HFF-Myc (cell line): ENCODE measurements at places on chromosomes 11 and 22.

- DNase-seq: no peak
Measured at GRCh38 chr11:135075740-135076139, 663.7 kb upstream of the B3GAT1 start.

DNA sequence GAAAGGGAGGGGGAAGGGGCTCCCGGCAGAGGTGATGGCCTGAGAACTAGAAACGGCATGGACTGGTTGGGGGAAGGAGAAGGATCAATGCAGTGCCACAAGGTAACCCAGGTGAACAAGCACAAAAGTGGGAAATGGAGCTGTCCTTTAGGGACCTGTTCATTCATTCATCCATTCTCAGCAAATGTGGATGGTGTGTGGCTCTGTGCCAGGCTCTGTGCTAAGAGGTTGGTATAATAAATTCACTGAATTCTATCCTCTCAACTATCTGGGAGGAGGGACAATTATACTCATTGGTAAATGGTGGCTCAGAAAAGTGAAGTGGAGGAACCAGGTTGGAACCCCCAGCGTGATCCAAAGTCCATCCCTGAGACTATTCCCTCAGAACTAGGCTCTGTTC, 18.6 kb upstream of the ARAP1 start:
- DNase-seq: no peak

DNA sequence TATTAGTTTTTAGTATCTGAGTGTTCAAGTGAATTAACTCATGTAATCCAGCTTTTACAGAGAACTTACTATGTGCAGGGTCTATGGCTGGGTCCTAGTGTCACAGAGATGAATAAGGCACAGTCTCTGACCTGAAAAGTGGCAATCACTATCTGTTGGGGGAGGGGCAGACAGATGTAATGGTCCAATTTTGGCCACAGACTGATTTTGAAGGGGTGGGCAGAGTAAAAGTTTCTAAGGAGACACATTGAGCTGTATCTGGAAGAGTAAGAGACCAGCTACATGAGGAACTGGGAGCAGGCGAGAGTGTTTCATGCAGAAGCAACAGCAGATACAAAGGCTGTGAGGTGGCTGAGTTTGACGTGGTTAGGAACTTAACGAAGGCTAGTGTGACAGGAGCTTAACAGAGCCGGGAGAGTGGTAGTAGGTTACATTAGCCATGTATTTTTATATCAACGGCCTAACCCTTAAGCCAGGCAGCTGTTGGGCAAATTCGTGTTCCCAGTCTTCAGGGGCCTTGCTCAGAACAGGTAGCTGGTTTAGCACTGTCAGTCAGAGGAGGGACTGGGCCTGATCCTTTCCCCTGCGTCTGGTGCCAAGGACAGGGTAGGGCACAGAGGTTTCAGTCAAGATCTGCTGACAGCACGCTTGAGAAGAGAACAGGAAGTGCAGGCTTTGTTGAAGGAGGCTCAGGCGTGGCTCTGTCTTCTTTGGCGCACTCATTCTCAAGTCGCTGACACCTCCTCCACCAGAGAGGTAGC, 1.4 kb upstream of the STIM1 start:
- no peak for DNase-seq

DNA sequence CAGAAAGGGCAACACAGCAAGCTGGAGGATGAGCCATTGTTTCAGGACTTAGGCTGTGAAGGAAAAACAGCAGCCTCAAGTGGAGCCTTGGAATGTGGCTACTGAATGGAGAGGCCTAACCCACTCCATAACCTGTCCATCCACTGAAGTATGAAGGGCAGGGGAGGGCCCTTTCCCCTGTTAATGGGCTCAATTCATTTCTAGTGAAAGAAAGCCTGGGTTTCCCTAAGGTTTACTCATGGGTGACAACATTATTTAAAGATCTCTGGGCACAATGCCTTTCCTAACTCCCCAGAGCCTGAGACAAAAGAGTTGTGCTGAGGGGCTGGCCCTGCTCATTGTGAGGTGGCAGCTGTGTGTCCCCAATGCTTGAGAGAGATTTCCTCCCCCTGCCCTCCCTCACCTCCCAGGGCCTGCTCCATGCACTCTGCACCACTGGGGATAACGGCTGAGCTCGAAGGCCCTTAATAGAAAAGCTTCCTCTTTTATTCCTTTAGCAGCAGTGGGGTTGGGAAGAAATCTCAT, 83.8 kb downstream of the ME3 start:
- no peak for DNase-seq

DNA sequence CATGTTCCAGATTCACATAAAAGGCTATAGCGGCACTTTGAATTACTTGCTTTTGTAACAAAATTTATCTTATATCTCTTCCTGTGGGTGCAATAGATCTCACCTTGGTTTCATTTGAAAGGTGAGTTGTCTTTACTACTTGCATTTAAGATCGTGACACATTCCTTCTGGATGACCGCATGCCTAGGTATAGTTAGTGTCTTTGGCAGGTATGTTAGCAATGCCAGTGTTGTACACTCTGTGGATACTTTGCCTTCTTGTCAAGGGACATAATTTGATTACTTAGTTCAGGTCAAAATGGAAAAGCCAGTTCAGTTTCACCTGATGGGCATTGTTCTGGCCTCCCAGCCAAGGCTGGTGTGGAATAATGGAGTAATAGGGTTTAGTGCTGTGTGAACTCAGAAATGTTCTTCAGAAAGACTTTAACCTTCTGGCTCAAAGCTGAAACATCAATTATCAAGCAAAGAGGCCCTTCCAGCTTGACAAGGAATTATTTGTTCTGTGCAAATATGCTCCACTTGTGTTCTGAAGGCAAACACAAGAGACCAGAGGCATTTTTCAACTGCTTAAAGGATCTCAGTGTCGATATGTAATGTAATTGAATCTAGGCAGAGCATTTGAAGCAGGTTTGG, 64.6 kb downstream of the AMOTL1 start:
- DNase-seq: no peak

DNA sequence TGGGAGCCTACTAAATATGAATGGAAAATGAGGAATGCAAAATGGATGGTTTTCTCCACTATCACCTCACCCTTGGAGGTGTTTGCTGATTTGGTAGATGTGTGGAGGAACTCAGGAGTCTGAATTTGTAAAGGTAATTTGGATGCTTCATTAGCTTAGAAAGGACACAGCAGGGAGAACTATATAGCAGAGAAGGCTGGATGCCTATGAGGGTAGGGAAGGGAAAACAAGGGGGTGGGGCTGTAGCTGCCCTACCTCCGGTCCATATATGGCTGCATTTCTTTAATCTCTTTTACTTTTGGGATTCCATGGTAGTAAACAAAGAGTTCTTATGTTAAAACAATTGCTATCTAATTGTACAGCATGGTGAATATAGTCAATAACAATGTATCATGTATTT, 4.8 kb upstream of the EHF start:
- no peak for DNase-seq

GRCh38 chr11:11171854-11172253, 181.2 kb downstream of the CSNK2A3 start:
- no peak for DNase-seq

- no peak for DNase-seq
Measured at GRCh38 chr22:49694462-49695260, 133.0 kb downstream of the BRD1 start.

DNA sequence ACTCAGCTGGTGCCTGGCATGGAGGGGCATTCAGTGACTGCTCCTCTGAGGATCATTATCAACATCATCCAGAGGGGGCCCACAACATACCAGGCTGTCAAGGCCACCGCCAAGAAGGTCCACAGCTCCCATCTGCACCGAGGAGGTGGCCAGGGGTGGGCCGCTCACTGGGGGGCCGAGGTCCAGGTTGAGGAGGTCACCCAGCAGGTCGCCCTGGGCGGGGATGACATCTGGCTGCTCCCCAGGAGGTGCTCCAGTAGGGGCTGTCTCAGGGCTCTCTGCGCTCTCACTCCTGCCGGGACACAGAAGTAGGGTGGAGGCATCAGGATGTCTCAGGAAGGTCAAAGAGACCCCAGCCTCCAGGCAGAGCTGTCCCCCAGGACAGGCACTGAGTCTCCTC, 25.1 kb upstream of the RASL10A start:
- DNase-seq: no peak

DNA sequence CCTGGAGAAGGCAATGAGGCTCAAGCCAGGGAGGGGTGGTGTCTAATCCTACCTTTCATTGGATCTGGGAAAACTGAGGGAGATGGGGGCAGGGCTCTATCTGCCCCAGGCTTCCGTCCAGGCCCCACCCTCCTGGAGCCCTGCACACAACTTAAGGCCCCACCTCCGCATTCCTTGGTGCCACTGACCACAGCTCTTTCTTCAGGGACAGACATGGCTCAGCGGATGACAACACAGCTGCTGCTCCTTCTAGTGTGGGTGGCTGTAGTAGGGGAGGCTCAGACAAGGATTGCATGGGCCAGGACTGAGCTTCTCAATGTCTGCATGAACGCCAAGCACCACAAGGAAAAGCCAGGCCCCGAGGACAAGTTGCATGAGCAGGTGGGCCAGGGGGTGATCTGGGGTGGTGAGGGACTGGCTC, at the start of gene FOLR1:
Gene FOLR1 (plus strand): TSS at position 180 of the 421 bp plus-strand sequence. CDS start 34 bp downstream, at position 214.
- no peak for DNase-seq

DNA sequence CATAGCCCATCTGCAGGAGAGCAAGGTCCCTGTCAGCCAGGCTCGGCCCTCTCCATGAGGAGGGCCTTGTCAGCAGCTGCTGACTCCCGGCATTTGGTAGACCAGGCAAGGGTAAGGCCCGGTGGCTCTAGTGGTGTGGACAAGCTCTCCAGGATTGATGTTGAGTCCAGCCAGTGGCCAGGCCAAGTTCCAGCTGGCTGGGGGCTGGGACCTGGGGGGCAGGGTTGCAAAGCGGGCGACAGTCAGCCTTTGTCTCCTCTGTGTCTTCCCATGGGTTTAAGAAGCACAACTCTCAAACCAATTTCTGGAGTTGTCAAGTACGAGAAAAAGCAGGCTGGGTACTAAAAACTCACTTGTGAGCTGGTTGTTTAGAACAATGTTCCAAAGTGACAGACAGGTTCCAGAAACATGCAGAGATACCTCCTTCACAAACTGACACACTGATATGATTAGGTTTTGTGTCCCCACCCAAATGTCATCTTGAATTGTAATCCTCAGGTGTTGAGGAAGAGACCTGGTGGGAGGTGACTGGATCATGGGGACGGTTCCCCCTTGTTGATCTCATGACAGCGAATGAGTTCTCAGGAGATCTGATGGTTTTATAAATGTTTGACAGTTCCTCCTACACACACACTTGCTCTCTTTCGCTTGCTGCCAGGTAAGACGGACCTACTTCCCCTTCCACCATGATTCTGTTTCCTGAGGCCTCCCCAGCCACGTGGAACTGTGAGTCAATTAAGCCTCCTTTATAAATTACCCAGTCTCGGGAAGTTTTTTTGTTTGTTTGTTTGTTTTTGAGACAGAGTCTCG, 52.3 kb upstream of the SERPIND1 start:
- DNase-seq: no peak

DNA sequence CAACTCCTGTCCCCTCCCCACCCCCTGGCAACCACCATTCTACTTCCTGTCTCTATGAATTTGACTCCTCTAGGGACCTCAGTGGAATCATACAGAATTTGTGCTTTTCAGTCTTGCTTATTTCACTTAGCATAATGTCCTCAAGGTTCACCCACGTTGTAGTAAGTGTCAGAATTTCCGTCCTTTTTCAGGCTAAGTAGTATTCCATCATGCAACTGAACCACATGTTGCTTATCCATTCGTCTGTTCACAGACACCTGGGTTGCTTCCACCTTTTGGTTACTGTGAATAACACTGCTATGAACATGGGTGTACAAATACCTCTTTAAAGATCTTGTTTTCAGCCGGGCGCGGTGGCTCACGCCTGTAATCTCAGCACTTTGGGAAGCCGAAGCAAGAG, 16.5 kb downstream of the CELSR1 start:
- no peak for DNase-seq

DNA sequence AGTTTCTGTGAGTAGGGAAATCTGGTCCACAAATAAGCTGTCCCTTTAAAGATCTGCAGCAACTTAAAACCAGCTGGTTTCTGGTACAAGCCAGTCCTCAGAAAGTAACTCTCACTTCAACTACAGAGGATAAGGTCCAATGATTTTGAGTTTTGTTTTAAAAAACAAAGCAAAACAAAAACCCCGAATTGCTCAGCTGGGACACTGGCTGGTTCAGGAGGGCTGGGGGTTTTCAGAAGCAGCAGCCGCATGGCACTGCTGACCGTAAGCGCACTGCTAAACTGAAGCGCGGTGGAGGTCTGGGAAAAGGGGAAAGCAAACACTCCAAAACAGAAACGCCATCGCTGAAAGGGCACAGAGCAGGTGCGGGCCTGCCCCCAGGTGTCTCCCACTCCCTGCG, 59.7 kb downstream of the MICAL3 start:
- no peak for DNase-seq

- no peak for DNase-seq
Measured at GRCh38 chr11:18710545-18710944, 12.0 kb downstream of the TMEM86A start.
